ENCODE measurements at places on chromosomes 5 and 9.

- no peak for DNase-seq
These were observed 100.7 kb upstream of the ERBIN start for GRCh38 chr5:65825408-65826328.

DNA sequence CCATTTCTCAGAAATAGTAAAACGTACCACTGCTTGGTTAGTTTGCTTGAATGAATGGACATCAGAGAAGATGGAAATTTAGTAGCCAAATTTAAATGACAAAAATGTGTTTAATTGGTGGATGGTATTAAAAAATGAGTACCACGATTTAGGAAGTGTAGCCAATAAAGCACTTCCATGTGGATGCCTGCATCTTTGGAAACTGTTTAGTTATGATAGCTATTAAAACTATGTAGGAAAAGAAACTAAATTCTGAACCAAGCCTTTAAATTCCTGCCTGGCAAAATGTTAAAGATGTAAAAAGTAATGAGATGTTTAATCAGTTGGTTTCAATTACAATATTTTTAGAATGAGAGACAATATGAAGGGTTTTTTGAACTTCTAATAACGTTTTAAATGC, 94.8 kb downstream of the NUDT12 start:
- no peak for DNase-seq

GRCh38 chr9:9284201-9284600, 1328.6 kb downstream of the PTPRD start:
- DNase-seq, result no peak

GRCh38 chr5:142794537-142794936, 24.4 kb downstream of the ARHGAP26 start:
- DNase-seq, result no peak

DNA sequence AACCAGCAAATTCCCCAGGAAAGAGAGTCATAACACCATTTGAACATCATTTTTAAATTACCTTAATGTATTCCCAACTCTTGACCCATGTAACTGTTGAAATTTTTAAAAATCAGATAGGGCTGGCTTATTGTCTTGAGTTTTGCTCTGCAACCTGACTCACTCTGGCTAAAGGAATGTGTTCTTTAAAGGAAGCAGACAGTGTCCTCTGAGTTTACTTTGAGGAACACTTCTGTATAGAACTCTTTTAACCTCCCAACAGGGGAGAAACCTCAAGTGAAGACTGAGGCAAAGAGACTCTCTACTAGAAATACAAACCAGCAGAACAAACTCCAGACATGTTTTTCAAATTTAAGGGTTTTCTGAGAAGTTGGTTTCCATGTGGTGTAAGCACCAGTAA, 248.9 kb downstream of the CWC27 start:
- no peak for DNase-seq

DNA sequence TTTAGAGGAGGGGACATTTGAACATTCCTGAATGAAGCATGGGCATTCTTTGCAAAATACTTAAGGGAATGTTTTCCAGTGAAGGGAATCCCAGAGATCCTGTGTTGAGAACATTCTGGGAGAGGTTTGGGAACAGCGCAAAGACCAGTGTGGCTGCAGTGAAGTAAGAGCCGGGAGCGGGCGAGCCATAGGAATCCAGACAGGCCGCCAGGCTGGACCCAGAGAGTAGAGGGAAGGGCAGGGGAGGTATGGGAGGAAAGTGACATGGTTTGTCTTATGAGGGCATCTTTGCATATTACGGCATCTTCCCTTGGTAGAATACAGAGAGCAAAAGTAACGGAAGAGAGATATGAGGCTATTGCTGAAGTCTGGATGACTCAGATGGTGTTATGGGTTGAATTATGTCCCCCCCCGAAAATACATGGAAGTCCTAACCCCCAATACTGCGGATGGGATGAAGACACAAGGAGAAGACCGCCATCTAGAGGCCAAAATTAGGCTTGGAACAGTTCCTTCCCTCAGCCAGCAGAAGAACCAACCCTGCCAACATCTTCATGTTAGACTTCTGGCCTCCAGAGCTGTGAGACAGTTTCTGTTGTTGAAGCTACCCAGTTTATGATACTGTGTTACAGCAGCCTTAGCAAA, 268.2 kb downstream of the MAST4 start:
- DNase-seq, result peak; percentile 45

DNA sequence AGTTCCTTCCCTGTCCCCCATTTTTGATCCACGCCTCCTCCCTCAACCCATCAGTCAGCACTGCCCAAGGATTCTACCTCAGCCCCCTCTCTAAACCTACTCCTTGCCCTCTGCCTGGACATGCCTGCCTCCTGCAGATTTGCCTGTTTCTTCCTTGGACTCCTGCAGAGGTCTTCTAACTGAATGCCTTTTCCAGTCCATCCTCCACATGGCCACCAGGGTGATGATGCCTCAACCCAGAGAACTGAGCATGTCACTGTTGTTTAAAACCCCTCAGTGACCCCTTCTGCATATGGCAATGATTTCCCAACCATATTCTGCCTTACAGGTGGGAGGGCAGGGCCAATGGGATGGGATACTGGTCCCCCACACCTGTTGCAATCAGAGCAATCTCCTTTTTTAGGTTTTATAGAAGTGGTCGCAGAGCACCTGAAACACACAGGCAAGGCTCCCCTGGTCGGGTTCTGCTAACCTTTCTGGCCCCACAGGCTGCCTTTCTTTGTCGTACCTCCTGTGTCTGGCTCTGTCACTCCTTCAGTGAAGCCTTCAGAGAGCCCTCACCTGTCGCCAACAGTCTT, 9.3 kb downstream of the PHYKPL start:
- DNase-seq, result no peak

DNA sequence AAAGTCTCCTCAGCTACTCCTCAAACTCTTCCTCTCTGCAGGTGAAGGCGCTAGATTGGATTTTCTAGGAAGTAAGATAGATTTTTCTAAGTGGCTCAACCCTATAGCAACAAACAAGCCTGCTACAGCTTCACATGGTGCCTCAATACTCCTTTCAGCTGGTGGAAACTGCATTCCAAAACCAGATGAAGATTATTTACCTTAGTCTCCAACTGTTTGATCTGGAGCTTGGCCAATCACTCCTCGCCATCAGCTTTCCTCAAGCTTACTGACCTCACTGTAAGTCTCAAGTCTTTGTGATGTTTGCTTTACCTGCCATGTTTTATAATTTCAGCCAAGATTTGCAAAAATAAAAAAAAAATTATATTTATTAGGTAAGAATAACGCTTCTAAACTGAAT, 622.4 kb downstream of the CHSY3 start:
- DNase-seq, result no peak

DNA sequence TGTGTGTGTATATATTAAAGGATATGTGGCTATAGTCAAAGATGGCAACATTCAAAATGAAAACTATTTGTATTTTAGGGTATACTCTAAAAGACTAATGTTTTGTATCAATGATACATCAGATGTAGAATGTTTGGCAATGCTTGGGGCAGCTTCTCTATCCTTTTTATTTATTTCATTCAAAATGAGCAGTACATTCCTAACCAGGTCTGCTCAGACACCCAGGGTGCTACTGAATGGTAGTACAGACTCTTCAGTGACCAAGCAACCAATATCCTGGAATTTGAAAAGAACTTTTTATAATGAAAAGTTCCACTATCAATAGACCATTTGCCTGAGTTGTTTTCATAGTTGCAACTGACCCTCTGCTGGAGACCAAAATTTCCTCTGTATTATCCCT, 23.9 kb downstream of the MEGF9 start:
- DNase-seq, result no peak
